ENCODE measurements at places on chromosomes 5 and 9.

GRCh38 chr9:21711504-21711903 is 90.9 kb upstream of the MTAP start:
- no peak for DNase-seq

GRCh38 chr9:117002686-117003085 is 315.6 kb downstream of the TRIM32 start:
- no peak for DNase-seq

- no peak for DNase-seq
These were observed 303.1 kb downstream of the DMRT2 start for GRCh38 chr9:1353291-1353690.

- no peak for DNase-seq
These were observed 65.9 kb downstream of the CCDC171 start for GRCh38 chr9:15618540-15619331.

- DNase-seq = no peak
These were observed 464.1 kb downstream of the DMRT2 start for GRCh38 chr9:1514250-1514649.

- no peak for DNase-seq
These were observed 208.8 kb upstream of the IRX2 start for GRCh38 chr5:2960294-2960693.

GRCh38 chr5:172168311-172168710 is 19.7 kb downstream of the STK10 start:
- DNase-seq = no peak

DNA sequence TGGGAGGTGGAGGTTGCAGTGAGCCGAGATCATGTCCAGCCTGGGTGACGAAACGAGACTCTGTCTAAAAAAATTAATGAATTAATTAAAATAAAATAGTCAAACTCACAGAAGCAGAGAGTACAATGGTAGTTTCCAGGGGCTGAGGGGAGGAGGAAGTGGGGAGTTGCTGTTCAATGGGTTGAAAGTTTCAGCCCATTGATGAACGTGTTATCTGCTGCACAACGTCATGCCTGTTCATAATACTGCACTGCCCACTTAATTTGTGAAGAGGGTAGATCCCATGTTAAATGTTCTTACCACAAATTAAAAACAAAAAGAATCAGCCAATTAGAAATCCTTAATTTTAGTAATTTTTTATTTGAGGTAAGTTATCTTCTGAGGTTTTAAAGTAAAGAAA is 16.4 kb upstream of the RUFY1 start:
- no peak for DNase-seq

GRCh38 chr9:108696156-108696555 is 159.6 kb downstream of the ACTL7B start:
- no peak for DNase-seq

GRCh38 chr5:5617024-5617423 is 194.5 kb downstream of the ICE1 start:
- no peak for DNase-seq

- DNase-seq = no peak
These were observed 981 bp downstream of the TCOF1 start for GRCh38 chr5:150358261-150359095.

DNA sequence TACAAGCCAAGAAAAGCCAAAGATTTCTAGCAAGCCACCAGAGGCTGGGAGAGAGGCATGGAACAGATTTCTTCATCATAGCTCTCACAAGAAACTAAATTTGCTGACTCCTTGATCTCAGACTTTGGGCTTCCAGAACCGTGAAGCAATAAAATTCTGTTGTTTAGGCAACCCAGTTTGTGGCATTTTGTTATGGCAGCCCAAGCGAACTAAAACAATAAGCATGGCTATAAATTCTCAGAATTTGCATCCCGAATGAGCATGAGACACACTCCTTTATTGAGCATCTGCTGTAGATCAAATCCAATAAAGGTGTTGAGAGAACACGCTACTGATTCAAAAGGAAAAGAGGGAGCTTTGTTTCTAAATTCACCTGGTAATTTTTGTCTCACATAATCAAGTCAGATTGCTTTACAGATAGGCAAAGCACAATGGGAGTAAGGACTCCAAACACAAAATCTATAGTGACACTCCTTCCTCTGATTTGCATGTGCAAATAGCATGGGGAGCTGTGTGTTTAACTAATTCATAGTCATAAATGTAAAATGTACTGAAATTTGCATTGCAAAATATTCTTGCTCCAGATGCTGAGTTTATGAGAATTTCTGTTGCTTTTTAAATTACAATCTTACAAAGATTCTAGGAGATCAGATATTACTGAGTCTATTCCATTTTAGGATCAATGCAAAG is 308.7 kb downstream of the MED10 start:
- no peak for DNase-seq

DNA sequence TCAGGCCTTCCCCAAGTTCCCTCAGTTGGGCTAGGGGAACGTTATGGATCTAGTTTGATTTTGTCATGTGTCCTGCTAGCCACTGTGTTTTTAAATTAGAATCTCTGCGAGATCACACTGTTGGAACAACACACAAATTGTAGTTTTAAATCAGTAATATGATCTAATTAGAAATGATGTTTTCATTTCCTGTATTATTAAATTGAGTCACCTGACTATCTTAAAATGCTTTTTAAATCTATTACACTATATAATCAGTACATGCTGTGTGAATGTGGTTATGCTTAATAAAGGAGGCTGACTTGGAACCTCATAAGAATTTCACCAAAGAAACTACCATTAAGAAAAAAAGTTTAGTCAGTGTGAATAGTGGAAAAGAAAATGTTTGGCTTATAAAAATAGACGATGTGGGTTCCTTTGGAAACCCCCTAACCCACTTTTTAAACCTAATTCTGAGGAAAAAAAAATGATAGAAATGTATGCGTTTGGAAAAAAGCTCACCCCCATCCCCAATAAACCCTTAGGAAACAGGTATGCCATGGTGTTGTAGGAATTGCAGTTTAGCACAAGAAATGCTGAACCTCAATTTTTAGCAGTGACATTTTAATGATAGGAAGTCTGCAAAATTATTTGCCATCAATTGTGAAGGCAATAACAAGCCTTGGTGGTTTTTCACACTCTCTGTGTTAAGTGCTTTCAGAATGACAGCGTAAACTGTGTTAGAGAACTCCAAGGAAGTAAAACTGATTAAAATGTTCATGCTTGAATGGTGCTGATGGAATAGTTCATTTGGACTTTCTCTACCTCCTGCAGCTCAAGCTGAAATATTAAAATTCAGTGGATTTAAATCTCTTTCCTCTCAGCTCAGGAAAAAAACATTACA is 59.0 kb downstream of the TLE4 start:
- no peak for DNase-seq

GRCh38 chr9:649128-650074 is 192.1 kb upstream of the DMRT1 start:
- DNase-seq = no peak

DNA sequence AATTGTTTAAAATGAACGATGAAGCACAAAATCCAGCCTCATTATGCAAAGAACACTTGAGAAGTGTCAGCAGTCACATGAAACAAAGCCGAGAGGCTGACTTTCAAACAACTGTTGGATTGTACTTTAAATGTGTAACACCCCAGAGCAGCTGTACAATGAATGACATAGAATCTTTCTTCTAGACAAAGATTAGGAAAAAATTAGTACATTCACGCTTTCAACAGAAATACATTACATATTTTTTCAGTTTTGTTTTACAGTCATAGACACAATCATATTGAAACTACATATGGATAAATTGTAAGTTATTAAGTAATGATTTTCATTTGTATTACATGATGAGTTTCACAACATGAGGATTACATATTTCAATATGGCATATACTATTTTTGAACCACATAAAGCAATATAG is 10.6 kb upstream of the AGXT2 start:
- no peak for DNase-seq

- DNase-seq = no peak
These were observed 487.4 kb downstream of the ZNF608 start for GRCh38 chr5:124259017-124259416.

- DNase-seq = no peak
These were observed 222.4 kb downstream of the DOCK8 start for GRCh38 chr9:437066-437465.

DNA sequence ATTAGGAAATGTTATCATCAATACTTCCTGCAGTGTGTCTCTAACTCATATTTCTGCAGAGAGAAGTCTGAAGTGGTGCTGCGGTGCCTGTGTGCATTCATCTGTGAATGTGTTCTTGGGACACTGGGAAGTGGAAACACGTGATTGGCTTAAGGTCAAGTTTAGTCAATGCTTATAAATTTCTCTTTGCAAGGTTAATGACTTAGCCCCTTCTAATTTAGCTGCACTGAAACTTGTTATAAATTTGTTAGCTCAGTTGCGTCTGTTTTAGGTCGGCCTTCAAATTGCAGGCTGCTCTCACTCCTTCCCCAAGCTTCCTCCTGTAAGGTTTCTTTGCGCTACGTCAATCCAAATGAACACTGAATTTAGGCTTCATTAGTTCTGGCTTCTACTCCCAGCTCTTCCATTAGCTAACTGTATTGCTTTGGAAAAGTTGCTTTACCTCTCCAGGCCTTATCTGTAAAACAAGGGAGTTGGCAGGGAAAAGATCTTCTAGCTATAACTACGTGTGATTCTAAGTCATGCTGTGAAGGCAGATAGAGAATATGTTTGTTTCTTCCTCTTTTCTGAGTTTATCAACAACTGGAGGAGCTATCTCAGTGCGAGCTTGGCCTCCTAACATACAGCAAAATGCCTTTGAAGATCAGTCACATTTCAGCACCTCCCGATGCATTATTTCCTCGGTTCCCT is 341.8 kb downstream of the NFIB start:
- DNase-seq = no peak

GRCh38 chr9:91065231-91066041 is 263.8 kb downstream of the SYK start:
- DNase-seq = no peak

GRCh38 chr5:56725711-56726411 is 89.5 kb upstream of the MAP3K1 start:
- DNase-seq = peak; percentile 65

DNA sequence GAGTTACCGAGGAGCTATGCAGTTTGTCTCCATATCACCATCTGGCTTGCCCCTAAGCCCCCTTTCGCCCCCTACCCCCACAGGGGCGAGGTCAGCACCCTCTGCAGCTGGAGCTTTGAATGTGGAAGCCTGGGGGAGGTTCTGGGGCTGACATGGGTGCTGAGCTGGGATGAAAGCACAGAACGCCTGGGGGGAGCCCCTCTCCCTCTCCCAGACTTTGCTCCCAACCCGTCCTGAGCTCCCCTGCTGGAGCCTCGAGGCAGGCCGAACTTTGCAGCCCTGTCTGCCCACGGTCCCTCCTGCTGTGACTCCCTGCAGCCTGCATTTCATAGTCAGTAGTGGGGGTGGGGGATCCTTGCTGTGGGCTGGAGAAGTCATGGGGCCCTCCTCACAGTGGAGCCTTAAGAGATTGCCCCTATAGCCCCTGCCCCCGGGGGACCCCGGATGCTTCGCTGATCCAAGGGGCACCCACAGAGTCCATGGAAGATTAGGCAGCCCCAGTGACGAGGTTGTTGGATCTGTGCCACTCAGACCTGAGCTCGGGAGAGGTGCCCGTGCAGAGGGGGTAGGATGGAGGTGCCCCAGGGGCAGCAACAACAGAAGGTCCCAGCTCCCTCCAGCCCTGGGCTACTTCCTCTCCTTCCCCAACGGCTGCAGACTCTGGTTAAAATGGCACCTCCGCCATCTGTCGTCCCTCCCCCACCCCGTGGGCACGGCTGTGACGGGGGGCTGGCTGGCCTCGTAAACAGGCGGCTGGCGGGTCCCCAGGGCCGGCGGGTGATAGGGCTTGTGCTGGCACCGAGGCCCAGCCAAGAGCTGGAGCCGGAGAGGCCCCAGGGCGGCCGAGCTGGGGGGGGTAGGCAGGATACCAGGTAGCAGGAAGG is 162.0 kb downstream of the C9orf50 start:
- DNase-seq = peak; percentile 60

DNA sequence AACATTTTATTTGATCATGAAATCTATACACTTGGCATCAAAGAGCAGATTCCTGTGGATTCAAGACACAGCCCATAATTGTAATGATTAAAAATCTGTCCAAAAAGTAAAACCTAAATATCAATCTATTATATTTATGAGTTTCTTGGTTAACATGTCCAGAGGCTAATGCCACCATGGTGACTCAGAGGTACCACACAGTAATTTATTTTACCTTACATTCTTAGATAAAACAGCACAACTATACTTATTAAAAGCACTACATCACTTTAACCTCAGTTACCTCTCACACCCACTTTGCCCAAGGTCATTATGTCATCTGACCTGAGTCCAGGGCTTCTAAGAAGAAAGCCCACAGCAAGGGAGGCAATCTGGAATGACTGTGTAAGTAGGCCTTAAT is 519.2 kb downstream of the RASEF start:
- no peak for DNase-seq

DNA sequence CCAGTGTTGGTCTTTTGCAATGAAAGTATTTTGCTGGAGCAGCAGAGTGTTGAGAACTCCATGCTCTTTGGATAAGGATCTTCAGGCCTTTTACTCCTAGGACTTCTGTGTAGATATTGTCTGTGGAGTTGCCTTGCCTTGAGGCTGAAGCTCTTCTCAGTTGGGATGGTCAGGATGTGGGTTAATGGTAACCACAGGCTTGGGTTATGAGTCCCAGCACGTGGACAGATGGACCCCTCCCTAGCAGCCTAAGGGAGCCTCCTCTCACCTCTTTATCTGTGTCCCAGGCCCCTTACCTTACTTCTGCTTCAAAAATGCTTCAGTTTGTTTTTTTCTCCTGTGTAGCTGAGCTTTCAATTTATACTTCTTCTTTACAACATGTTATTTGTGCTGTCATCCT is 109.9 kb downstream of the MEGF10 start:
- DNase-seq = no peak

- DNase-seq = no peak
These were observed 92.1 kb downstream of the RXRA start for GRCh38 chr9:134418354-134418753.

- DNase-seq = no peak
These were observed 94.0 kb downstream of the SMARCA2 start for GRCh38 chr9:2109069-2109650.

DNA sequence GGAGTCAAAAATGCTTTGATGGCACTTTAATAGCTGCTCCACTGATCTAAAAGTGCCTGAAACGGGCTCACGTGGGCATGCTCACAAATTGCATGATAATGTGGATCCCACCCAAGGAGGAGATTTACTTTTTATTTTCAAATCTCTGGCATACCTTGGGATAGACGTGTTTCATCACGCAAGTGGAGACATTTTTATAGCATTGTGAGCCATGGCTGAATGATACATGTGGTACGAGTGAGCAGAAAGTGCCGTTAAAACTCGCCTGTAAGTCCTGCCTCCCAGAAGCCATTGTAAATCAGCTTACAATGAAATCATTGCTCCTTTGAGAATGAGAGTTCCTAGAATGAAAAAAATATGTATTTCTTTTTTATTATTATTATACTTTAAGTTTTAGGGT is 514.7 kb downstream of the MAT2B start:
- DNase-seq = no peak

DNA sequence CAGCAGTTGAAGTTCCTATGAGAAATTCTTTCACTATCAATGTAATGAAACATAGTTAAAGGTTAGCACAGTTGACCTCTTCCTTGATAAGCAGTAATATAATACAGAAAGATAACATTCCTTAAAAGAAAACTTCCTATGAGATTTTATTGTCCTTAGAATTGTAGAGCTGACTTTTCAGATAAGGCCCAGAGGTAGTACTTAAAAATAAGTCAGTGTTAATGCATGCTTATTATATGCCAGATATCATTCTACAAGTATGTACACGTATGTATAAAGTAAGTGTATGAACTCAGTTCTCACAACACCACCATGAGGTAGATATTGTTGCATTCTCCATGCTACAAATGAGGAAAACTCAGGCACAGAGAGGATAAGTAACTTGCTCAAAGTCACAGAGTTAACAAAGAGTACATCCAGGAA is 15.3 kb downstream of the AP3S1 start:
- DNase-seq = no peak
